Type B pancreatic cell (in vitro differentiated cells): ENCODE measurements at places on chromosomes 5 and 9. TPM values are rescaled to one million over a fixed set of nuclear protein-coding genes. Genes with fewer than 3 reads are reported as not detected.

OR1Q1 gene
- not detected in 2 replicates for total RNA-seq

FOXD4 gene
- 0.17 and 0.75 TPM in 2 replicates for total RNA-seq

GRCh38 chr9:75128535-75128934 lies 40.2 kb downstream of the OSTF1 start:
- DNase-seq: no peak

GRCh38 chr9:28750136-28750535 lies 1176.9 kb upstream of the C9orf72 start:
- DNase-seq: no peak

- DNase-seq: peak; percentile 56
Measured at GRCh38 chr5:2534251-2534650, 217.2 kb downstream of the IRX2 start.

DNA sequence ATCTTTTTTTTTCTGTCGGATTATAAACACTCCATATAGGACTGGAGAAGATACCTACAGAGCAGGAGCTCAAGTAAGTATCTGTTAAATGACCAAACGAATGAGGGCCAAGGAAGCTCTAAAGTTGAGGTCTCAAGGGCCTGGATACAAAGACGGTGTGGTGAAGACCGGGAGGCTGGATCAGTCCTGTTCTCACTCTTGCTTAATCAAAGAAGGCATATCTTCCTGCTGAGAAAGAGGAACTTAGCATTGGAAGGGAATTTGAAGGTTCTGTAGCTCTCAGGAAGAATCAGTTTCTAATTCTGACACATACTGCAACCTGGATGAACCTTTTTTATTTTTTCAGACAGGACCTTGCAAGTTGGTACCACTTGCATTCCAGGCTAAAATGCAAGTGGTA lies 28.3 kb upstream of the PAX5 start:
- no peak for DNase-seq

GRCh38 chr5:106784846-106785245 lies 885.9 kb downstream of the EFNA5 start:
- no peak for DNase-seq

NUTM2F gene
- not detected in 2 replicates for total RNA-seq

MYMK gene
- not detected in 2 replicates for total RNA-seq
